Urothelium cell line (cell line): ENCODE measurements at places on chromosomes 6 and 20.

- no peak for DNase-seq
Measured at GRCh38 chr20:57214427-57214826, 52.0 kb downstream of the BMP7 start.

DNA sequence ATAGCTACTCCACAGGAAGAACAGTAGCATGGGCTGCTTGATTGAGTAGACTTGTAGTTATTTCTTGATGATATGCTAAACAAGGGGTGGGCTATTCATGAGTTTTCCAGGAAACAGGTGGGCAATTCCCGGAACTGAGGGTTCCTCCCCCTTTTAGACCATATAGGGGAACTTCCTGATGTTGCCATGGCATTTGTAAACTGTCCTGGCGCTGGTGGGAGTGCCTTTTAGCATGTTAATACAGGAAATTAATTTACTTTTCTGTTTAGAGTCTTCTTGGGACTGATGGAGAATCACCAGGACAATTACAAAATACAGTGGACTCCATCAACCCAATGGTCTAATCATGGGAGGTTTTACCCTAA lies 22.7 kb downstream of the CYP24A1 start:
- no peak for DNase-seq

DNA sequence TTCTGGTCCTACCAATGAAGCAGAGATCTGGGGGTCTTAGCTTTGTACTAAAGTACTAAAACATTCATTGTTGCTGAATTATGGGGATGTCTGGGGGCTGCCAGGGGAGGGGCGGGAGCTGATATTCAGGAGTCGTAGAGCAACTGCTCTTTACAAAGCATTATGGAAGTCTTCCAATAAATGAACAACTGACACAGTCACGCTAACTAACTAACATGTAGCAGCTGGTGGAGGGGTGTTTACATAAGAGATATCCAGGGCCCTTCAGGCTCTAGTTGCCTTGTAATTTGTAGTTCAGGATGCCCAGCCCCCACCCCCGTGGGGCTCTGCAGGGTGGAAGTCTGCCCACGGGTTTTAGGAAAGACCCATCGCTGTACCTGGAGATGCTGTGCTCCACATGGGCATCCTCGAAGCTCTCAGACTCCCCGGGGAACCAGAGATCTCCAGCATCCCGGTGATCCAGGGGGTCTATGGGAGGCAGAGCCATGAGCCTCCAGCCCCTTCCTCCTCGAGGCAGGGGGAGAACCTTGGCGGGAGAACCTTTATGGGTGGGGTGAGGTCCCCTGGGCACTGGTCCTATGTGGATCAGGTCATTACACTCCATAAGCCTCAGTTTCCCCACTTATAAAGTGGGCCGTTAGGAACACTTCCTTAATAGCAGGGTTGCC lies 3.4 kb downstream of the TREM2 start:
- no peak for DNase-seq

- DNase-seq: no peak
Measured at GRCh38 chr20:25987073-25987927, 290.6 kb upstream of the ZNF337 start.

DNA sequence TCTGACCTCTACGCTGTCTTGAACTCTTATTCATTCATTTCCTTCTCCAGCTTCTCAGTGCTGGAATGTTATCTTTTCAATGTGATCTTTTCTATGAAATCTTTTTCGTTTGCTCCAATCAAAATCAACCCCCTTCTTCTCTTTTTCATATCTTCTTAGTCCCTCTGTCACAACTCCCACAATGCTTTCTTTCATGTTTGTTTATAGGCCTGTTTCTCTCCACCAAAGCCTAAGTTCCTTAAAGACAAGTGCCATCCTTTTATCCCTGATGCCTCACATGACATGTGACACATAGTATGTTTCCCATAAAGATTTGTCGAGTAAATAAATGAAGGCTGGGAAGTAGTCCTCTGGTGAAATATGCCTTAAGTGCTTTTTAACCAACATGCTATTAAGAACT lies 38.1 kb downstream of the CRYBG1 start:
- DNase-seq: no peak

DNA sequence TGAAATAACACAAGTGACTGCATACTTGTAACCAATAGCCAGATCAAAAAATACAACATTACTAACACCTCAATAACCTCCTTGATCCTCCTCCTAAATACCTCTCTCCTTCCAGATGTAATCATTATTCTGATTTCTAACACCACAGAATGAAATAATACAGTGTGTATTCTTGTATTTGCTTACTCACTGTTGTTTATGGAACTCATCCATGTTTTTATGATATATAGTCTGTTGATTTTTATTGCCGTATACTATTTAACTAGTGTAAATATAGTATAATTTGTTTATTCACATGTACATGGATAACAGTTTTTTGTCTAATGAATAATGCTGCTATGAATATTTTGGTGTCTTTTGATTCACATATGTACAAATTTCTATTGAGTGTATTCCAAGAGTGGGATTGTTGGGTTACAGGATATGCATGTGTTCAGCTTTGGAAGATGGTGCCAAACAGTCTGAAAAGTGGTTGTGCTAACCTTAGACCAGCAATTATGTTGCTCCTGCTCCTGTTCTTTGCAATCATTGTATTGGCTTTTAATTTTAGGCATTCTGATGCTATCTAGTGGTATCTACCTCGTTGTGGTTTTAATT lies 11.5 kb downstream of the TTK start:
- no peak for DNase-seq

GRCh38 chr6:111916747-111917146 lies 43.5 kb upstream of the FYN start:
- DNase-seq: no peak

GRCh38 chr6:158595223-158595622 lies 35.3 kb downstream of the TMEM181 start:
- DNase-seq: no peak

GRCh38 chr6:138451043-138451442 lies 47.0 kb downstream of the HEBP2 start:
- no peak for DNase-seq

DNA sequence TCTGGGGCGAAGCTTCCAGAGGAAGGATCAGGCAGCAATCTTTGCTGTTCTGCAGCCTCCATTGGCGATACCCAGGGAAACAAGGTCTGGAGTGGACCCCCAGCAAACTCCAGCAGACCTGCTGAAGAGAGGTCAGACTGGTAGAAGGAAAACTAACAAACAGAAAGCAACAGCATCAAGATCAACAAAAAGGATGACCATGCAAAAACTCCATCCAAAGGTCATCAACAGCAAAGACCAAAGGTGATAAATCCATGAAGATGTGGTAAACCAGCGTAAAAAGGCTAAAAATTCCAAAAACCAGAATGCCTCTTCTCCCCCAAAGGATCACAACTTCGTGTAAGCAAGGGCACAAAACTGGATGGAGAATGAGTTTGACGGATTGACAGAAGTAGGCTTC lies 252.8 kb downstream of the PHF3 start:
- no peak for DNase-seq

- DNase-seq: peak; percentile 7
Measured at GRCh38 chr6:99434702-99435530, 9.8 kb upstream of the PNISR start.

GRCh38 chr6:9784786-9785185 lies 630.1 kb downstream of the TFAP2A start:
- no peak for DNase-seq

DNA sequence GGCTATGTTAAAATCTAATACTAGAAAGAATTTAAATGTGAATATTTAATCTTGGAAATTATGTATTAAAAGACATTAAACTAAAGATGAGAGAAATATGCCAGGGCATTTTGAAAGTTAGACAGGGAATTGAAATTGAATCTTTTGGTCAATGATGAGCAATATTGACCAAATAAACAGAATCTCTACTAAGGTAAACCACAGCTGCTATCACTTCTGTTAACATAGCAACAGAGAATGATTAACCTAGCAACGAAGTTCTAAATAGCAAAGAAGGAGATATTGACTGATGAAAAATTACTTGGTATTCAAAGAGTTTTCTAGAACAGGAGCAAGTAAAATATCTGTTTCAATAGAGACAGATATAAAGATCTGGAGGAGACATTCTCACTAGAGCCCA lies 45.2 kb upstream of the RSPO3 start:
- DNase-seq: no peak

- no peak for DNase-seq
Measured at GRCh38 chr20:53138454-53139262, 166.5 kb downstream of the TSHZ2 start.

- no peak for DNase-seq
Measured at GRCh38 chr6:135379647-135380046, 117.9 kb downstream of the AHI1 start.

- no peak for DNase-seq
Measured at GRCh38 chr6:132198896-132199295, 202.4 kb downstream of the MOXD1 start.

- no peak for DNase-seq
Measured at GRCh38 chr20:1810926-1811620, 84.1 kb upstream of the SIRPA start.

- no peak for DNase-seq
Measured at GRCh38 chr6:170374571-170375444, 68.2 kb downstream of the FAM120B start.

- no peak for DNase-seq
Measured at GRCh38 chr6:111848262-111848812, 24.9 kb downstream of the FYN start.

- no peak for DNase-seq
Measured at GRCh38 chr6:169665289-169665688, 36.5 kb downstream of the WDR27 start.

GRCh38 chr6:14442242-14442641 lies 324.7 kb downstream of the CD83 start:
- DNase-seq: no peak

DNA sequence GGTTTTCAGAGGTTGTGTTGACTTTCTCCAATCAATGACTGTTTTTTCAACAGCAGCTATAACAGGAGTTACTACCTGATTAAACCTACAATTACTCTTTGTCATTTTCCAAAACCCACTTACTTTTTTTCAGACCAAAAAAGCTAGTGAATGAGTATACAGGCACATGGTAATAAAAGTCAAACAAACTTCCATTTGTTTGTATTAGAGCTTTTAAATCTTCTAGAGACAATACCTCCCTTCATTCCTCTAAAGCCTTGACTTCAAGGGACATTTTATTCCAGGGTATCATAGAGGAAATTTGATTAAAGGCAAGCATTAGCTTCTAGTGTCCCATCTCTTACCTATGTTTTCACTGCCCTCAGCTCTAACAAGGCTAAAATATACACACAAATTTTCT lies 52.7 kb downstream of the IL22RA2 start:
- no peak for DNase-seq

DNA sequence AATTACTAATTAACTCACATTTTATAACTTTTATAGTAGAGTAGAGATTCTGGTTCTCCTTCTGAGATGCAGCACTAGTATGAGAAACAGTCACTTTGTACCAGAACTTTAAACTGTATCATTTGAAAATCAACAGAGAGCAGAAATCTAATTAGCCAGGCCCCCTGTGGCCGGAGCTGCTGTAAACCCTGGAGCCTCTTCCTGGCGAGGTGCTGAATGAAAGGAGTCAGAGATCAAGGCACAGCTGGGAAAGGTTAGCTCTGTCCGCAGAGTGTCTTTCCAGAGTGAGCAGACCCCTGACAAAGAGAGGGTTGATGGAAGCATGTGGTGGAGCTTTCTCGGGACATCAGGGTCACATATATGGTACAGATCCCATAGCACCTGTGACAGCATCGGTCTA lies 703.8 kb downstream of the RFPL4B start:
- no peak for DNase-seq

GRCh38 chr6:156780102-156780641 lies 3.0 kb downstream of the ARID1B start:
- peak; percentile 69 for DNase-seq

DNA sequence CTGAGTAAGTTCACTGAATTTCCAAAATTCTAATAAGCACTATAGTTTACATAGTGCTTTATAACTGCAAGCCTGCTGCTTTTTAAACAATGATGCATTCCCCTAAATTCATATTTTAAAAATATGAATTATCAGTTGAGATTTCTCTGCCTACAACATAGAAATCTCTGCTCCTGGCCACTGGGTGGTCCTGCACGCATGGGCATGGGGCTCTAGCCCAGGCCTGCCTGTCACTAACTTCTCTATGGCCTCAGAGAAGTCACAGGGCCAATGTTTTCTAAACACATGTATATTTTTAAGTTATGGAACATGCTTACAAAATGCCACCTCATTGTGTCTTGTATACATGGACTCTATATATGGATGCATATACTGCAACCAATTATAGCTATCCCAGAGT lies 211.0 kb downstream of the FOXC1 start:
- no peak for DNase-seq

- DNase-seq: peak; percentile 7
Measured at GRCh38 chr6:55528624-55529023, 50.4 kb downstream of the HMGCLL1 start.

GRCh38 chr6:152034631-152035030 lies 227.1 kb downstream of the ESR1 start:
- no peak for DNase-seq

- DNase-seq: no peak
Measured at GRCh38 chr20:44011251-44011940, 96.7 kb downstream of the TOX2 start.

- no peak for DNase-seq
Measured at GRCh38 chr6:75025371-75025770, 180.5 kb downstream of the COL12A1 start.

DNA sequence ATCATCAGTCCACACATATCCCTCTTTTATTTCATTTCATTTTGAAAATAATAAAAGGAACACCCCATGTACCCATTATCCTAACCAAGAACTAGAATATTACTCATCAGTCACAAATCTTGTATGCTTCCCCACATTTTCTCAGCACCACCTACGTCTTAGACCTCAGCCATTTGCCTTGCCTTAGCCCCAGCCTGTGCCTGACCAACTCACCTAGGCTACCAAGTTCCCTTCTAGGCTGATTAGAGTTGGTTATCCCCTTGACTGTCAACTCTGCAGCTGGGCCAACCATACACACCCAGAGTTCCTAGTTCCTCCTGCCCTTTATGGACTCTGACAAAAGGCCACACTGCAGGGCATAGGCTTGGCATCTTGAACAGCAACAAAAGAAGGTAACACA lies 33.4 kb upstream of the IPCEF1 start:
- no peak for DNase-seq

- no peak for DNase-seq
Measured at GRCh38 chr6:1130709-1131108, 181.2 kb upstream of the FOXQ1 start.

DNA sequence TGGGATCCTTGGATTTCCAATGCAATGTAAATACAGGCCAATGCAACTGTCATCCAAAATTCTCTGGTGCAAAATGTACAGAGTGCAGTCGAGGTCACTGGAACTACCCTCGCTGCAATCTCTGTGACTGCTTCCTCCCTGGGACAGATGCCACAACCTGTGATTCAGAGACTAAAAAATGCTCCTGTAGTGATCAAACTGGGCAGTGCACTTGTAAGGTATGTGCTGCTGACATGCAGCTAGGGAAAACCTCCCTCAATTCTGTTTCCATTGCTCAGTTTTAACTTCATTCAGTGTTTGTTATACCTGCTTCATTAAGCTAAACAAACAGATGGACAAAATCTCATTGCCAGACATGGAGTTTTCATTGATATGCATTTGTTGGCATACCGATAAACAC lies 397.1 kb downstream of the ARHGAP18 start:
- DNase-seq: peak; percentile 53

- DNase-seq: no peak
Measured at GRCh38 chr6:129351807-129352206, 358.2 kb downstream of the ARHGAP18 start.

- peak; percentile 59 for DNase-seq
Measured at GRCh38 chr6:12592634-12593033, 123.9 kb upstream of the PHACTR1 start.
